ENCODE measurements at places on chromosomes 12 and 14.

GRCh38 chr14:70096866-70097265 is 91.9 kb downstream of the SLC8A3 start:
- peak; percentile 11 for DNase-seq

DNA sequence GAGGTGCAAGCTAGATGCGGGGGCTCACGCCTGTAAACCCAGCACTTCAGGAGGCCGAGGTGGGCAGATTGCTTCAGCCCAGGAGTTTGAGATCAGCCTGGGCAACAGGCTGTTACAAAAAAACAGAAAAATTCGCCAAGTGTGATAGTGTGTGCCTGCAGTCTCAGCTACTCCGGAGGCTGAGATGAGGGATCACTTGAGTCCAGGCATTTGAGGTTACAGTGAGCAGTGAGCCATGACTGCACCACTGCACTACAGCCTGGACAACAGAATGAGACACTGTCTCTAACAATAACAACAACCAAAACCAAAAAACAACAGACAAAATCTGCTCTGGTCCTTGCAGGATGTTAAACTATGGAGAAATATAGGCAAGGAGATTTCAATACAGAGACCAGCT is 13.9 kb downstream of the BTBD7 start:
- DNase-seq: no peak

GRCh38 chr14:103050935-103051334 is 6.4 kb downstream of the CDC42BPB start:
- no peak for DNase-seq

- DNase-seq: no peak
These were observed 8.8 kb downstream of the IKBIP start for GRCh38 chr12:98635657-98636323.

GRCh38 chr14:53567236-53567780 is 389.3 kb downstream of the BMP4 start:
- DNase-seq: no peak

DNA sequence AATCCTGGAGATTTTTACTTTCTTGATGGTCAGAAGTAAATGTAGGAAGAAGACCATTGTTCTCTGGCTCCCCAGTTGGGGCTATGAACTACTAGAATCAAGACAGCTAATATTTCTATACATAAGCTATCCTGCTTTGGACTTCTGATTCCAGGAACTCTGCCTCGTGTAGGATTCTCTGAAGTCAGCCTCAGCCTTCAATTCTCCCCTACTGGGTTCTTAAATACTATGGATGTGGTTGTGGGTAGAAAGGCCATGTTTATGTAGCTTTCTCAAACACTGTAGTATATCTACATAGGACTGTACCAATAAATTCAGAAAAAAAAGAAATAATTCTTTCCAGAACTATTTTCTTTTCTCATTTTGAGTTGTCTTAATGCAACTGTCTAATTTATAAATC is 302.5 kb downstream of the ITPR2 start:
- DNase-seq: no peak

GRCh38 chr12:78725951-78726580 is 138.5 kb upstream of the SYT1 start:
- DNase-seq: no peak

DNA sequence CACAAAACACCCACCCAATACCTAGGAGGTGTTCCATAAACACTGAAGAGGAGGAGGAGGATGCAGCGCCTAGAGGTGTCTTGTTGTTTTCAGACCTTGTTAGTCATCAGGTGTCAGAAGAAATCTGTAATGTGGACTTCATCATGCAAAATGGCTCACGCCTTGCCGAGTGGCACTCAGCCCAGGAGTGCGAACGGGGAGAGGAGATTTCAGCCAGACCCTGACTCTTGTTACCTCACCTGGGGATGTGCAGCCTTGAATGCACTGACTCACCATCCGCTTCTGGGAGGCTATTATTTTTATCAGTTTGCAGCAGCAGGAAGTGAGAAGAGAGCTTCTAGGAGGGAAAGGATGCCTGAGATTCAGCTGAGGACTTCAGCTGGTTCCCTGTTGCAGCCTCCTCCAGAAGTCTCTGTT is 48.2 kb upstream of the PLXNC1 start:
- DNase-seq: no peak

- no peak for DNase-seq
These were observed 110.1 kb upstream of the LRIG3 start for GRCh38 chr12:59030415-59030814.
